ENCODE measurements at places on chromosomes 2 and 18. TPM values are rescaled to one million over a fixed set of nuclear protein-coding genes. Genes with fewer than 3 reads are reported as not detected.

DNA sequence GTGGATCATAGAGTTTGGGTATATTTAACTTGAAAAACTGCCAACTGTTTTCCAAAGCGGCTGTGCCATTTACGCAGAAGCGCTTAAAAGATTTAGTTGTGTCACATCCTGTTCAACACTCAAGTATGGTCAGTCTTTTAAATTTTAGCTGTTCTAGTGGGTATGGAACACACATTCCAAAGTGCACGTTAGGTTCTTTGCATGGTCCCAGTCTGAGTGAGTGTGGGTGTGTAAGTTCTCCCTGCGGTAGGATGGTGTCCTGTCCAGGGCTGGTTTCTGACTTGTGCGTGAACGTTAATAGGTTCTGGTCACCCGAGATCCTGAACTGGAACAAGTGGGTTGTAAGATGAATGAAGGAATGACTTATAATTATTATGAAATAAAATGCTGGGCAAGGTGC lies 28.4 kb upstream of the IL36G start:
- no peak for DNase-seq

DNA sequence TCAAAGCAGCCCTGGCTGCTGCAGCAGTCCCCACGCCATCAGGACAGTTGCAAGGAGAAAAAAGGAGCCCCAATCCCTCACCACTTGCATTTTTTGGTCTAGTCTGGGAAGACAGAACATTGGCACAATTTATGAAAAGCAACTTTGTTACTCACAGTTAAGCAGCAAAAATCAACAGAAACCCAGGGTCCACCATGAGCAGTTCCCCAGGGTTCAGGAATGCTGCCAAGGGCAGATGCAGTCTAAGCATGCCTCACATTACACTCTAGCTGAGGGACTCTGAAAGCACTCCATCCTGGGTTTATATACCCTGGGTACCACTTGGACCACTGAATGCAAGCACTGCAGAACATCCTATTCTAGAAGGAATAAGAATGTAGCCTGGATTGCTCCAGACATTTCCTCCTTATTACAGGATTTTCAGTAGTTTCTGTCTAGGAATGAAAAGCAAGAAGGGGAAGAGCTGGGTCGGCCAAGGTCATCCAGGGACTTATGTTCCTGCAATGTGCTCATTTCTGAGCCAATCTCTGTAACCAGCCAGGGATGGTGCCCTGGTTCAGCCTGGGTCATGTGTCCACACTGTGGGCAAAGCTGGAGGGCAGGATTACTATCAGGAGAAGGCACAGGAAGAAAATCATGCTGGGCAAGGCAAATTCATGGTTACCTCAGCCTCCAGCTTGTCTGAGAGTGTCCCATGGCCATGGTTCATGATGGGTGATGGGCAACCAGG lies 19.5 kb upstream of the TMEM163 start:
- DNase-seq = no peak

DNA sequence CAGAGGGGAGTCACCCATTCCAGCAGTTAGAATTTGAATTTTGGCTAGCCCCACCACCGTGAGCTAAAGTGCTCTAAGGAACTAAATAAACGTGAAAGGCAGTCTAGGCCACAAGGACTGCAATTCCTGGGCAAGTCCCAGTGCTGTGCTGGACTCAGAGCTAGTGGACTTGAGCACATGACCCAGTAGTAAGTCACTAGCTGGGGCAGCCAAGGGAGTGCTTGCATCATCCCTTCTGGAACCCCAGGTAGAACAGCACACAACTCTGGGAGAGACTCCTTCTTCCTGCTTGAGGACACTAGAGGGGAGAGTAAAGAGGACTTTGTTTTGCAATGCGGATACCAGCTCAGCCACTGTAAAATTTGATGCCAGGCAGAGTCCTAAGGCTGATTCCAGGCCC lies 672.2 kb downstream of the CPS1 start:
- no peak for DNase-seq

DNA sequence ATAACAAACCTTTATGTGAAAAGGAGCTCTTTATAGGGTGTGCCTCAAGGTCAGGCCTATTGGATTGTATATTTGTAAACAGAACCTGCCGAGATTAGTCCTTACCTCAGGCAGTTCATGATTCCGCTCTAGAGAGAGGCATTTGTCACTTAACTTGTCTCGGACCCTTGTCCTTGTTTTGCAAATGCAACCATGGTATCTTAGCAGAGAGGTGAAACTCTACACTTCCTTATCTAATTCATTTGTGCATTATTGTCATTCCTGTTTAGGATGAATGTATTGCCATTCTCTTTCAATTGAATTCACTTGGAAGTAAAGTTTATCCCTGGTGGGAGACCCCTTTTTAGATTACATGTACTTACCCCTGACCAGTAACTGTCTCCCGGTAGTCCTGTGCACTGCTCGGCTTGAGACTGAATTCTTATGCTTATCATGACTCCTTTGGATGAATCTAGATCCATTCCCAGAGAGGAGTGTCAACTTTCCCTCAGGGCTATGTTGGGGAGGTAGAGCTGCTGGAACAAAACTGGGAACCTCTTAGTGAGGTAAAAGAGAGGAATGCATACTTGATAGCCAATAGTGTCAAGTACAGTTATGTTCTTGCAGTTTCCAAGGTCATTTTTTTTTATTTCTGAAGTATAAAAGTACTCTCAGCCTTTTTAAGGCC lies 46.6 kb downstream of the SGPP2 start:
- DNase-seq = no peak

DNA sequence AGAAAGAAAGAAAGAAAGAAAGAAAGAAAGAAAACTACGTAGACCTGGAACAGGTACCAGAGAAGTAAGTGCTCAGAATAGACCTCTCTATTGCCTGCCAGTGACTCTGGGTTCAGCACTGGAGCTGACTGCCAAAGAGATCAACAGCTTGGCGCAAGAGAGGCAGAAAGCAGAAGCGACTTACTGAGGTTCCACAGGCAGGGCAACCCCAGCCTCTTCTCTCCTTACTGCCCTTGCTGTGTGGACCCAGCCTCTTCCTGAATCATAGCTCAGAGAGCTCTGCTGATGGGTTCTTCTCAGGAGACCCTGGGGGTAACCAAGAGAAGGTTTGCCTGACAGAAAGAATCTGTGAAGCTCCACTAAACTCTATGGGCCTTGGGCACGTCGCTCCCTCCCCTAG lies 7.1 kb downstream of the CAPN13 start:
- DNase-seq = no peak

DNA sequence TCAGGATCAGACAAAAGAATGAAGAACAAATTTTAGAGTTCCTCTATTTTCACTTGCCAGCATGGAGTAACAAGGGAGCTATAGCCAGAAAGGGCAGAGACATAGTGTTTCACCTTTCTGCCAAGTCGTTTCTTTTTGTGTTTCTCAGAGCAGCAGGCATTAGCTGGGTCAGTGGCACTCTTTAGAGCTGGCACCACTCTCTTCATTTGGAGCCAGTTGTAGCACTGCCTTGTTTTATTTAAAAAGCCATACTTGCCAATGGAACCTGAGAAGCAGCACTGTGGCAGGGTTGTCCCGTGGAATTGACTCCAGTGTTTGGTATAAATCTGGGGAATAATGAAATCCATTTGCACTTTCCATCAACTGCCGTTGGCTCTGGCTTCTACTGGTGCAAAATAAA lies 64.0 kb downstream of the LRRTM4 start:
- DNase-seq = no peak

DNA sequence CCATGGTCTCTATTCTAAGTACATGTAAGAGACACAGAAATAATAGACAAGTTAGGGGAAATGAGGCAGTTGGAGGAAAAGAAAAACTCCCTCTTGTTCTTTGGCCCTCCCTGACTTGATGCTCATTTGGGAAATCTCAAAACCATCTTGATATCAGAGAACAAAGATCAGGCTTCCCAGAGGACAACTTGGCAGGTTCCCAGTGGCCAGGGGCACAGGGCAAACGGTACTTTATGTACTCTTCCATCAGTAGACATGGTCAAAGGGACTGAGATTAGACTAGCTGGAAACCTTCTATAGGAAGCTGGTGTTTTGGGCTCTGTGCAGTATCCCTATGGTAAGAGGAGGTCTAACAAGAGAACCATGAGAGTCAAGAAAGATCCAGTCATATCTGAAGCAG lies 56.6 kb downstream of the NCKAP5 start:
- DNase-seq = no peak

GRCh38 chr2:26011990-26012856 lies 21.7 kb upstream of the RAB10 start:
- DNase-seq = no peak

DNA sequence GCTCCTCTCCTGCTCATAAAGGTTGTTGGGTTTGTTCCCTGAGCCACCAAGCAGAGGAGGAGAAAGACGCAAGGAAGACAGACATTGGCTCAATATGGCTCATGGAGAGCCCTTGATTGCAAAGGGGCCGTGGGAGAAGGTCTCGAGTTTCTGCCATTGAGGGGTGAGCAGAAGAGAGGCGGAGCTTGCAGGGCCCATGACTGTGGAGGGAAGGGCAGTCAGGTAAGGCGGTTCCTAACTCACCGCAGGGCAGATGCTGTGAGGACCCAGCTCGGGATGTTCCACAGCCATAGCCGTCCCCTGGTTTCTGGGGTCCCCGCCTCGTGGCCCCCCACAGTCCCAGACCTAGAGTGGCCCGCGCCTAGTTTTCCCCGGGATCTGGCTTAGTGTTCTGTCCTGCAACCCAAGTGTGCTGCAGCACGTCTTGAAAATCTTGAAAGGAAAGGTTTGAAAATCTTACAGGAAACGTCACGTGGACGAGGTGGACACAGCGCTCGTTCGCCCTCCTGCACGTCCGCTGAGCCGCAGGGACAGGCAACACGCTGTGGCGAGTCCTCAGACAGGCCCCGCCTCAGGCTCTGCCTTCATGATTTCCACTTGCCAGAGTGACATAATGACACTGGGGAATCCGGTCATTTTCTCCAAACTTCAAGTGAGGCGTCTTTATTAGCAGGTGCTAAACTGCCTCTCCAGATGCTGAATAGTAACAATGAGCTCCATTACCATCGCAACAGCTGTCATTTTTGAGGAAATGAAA lies 105.5 kb upstream of the HDAC4 start:
- DNase-seq = no peak

The CKAP2L gene
- not detected for total RNA-seq

The PUS10 gene
- total RNA-seq = 16.5 TPM

The CD207 gene
- total RNA-seq = not detected

The NCKAP5 gene
- total RNA-seq = 3.3 TPM

The SCTR gene
- total RNA-seq = not detected

The SULT1C2 gene
- 2.8 TPM for total RNA-seq

Measured in uterus (tissue), 4 donors.